ENCODE measurements at places on chromosomes 11 and 22. TPM values are rescaled to one million over a fixed set of nuclear protein-coding genes. Genes with fewer than 3 reads are reported as not detected.

The OR2AG1 gene
- total RNA-seq, result not detected

DNA sequence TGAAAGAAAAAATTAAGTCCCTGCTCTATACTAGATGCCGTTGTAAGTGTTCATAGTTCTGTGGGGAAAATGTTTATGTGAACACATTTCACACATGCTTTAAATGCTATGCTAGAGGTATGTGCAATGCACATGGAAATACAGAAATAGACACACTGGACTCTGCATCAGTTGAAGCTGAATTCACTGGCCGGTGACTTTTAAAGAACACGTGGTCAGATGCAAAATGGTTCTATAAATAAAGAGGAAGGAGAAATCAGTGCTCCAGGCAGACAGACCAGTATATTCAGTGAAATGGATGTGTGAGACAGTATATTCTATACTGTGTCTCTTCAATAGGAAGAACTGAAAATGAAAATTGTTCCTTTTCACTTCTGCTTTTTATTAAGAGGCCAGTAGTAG is 29.9 kb downstream of the TRPC6 start:
- no peak overlapping the region for H3K27ac ChIP-seq
- no peaks in the 10 kb centered on the region for H3K36me3 ChIP-seq
- DNase-seq, result no peak
- no peak overlapping the region for H3K4me3 ChIP-seq
- H3K4me1 ChIP-seq, result no peaks in the 10 kb centered on the region

- no peak overlapping the region for H3K27ac ChIP-seq
- no peak for DNase-seq
- H3K4me3 ChIP-seq, result no peak overlapping the region
- no peaks in the 10 kb centered on the region for H3K4me1 ChIP-seq
Observed at GRCh38 chr11:106333678-106334077, 256.2 kb downstream of the AASDHPPT start.

DNA sequence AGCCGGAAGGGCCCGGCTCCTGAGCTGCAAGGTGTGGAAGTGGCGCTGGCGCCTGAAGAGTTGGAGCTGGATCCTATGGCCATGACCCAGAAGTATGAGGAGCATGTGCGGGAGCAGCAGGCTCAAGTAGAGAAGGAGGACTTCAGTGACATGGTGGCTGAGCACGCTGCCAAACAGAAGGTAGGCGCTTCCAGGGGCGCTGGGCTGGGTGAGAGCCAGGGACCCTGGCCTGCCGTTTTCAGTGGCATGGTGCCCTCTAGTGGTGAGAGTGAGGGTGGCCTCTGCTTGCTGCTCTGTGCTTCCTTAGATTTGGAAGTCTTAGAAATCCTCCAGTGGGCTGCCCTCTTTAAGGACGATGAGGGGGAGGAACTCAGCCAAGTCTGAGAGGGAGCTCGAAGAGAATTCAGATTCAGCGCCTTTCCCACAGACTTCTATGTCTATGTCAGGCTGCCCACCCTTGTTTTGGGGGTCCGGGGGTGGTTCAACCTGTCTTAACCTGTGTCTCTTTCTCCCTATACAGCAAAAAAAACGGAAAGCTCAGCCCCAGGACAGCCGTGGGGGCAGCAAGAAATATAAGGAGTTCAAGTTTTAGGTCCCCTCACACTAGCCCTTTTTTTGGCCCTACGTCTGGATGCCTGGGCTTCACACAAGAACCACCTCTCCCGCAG is 1.8 kb upstream of the PACS1 start:
- peak; percentile 71 for DNase-seq
- H3K4me1 ChIP-seq, result peaks cover 36% of the 10 kb centered on the region
- H3K27me3 ChIP-seq, result no peaks in the 10 kb centered on the region
- H3K36me3 ChIP-seq, result peaks cover 65% of the 10 kb centered on the region

DNA sequence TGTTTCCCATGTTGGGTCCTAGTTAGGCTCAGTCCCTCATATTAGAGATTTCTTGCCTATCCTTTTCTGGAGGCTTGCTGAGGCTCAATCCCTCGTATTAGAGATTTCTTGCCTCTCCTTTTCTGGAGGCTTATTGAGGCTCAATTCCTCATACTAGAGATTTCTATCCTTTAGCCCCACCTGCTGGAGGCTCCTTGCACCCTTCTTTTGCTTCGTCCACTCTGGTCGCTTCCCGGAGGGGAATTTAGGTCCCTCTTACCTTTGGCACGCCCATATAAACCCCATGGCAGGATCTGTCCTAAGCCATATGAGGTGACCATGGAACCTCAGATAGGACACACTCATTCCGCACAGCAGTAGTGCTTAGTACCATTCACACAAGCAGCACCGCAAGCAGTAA is 15.9 kb downstream of the CYP2D6 start:
- DNase-seq, result no peak
- H3K27me3 ChIP-seq, result no peaks in the 10 kb centered on the region
- H3K4me1 ChIP-seq, result no peaks in the 10 kb centered on the region
- no peaks in the 10 kb centered on the region for H3K36me3 ChIP-seq
- no peak overlapping the region for H3K27ac ChIP-seq
